A172 (cell line): ENCODE measurements at places on chromosomes 1 and 21.

GRCh38 chr1:248872752-248873408 lies 14.0 kb upstream of the ZNF692 start:
- DNase-seq, result peak; percentile 74

- DNase-seq, result peak; percentile 64
Observed at GRCh38 chr1:81702903-81703302, 97.8 kb upstream of the ADGRL2 start.

- DNase-seq, result no peak
Observed at GRCh38 chr1:102875756-102876155, 232.6 kb downstream of the COL11A1 start.

- no peak for DNase-seq
Observed at GRCh38 chr1:33148615-33149014, 33.2 kb downstream of the TRIM62 start.

DNA sequence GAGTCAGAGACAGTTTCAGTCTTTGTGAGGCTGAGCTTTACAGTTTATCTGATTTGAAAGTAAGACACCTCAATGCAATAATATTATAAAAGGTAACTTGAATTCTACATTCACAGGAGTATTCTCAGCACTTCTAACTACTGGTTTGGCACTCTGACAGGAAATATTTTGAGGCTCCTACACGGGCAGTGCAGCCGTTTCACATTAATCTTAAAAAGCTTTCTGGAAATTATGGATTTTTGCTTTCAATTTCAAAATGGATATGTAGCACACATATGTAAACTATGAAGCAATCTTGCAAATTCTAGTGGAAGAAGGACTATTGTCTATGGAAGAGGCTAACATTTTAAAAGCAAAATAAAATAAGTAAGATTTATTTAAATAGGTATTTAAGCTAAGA lies 262.9 kb upstream of the SNX7 start:
- DNase-seq, result no peak

- no peak for DNase-seq
Observed at GRCh38 chr1:34057347-34058130, 107.5 kb downstream of the CSMD2 start.

DNA sequence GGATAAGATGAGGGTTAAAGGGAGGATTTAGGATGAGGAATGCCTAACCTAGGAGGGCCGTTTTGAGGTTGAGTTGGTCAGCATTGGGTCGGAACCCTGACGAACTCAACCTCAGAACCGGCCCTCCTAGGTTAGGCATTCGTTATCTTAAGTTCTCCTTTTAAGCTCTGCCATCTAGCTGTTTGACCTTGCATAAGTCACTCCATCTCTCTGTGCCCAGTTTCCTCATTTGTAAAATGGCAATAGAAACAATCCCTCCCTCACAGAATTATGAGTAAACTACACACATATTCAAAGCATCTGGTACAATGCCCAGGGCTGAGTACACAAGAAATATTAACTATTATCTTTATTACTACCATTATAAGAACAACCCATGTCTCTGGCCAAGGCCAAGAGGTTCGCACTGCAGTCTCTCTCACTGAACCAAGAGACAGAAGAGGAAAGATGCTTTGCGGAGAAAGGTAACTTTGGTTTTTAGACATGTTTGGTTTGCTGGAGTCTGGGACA lies 4.8 kb downstream of the ABCB10 start:
- no peak for DNase-seq

GRCh38 chr1:170806961-170807360 lies 128.4 kb upstream of the MROH9 start:
- DNase-seq, result no peak

DNA sequence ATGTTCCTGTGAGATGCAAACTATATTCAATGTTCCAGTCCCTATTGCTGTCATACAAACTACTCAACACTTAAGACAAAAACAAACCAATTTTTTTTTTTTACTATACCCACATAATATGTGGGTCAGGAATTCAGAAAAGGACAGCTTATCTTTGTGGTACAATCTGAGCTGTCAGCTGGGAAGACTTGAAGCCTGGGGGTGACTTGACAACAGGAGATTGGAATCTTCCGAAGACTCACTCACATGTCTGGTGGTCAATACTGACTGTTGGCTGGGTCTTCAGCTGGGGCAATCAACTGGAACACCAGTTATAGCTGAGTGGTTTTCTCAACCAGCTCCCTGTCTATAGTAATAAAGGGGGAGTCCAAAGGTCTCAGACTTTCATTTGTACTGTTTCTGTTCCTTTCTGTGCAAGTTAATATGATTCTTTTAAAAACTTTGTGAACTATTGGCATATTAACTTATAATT lies 81.7 kb upstream of the ATP1B1 start:
- DNase-seq, result no peak
